ENCODE measurements at places on chromosomes 11 and 22.

DNA sequence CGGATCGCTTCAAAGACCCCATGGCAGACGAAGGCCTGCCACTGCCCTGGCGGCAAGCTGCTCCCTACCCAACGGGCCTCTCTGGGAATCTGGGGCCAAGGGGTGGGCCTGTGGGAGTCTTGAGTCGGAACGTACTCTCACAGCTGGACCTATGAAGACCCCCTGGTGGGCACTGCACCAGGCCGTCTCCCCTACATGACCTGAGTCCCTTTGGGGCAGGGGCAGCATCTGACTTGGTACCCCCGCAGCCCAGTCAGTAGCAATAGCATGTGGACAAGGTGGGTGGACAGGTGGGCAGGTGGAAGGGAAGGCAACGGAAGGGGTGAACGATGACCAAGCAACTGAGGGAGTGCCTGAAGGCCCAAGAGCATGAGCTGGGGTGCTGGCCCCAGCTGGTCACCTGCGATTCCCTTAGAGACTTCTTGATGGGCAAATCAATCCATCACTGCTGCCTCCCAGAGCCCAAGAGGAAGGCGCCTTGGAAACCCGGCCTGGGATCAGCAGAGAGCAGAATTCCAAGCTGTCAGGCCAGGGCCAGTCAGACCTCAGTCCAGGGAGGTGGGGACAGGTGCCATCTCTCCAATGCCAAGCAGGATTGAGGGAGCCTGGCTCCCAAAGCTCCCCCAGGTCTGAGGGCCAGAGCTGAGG, 35.3 kb downstream of the ARAP1 start:
- no peak for DNase-seq

DNA sequence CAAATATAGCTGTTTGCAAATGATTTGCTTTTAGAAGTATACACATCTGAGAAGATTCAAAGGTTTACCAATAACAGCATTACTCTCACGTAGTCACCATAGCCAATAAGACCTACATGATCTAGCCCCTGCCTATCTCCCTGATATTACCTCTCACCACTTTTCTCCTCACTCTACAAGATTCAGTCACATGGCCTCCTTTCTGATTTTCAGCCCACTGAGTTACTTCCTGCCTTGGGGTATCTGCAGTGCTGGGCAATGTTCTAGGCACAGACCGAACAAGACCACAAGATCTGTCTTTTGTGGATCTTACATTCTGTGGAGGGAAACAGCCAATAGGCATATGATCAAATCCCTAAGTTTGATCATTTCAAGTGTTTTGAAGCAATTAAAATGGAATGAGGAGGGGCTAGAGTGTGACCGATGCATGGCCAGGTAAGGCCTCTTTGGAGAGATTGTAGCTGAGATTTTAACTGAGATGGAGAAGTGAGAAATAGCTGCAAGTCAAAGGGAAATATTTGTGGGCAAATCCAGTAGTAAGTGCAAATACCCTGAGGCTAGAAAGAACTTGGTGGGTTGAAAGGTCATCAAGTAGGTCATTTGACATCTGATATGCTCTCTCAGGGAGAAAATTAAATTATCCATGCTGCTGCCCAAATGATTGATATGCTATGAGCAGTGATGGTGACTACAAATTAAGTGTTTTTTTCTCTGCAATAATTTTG, 43.1 kb downstream of the ARL14EP start:
- DNase-seq: no peak

DNA sequence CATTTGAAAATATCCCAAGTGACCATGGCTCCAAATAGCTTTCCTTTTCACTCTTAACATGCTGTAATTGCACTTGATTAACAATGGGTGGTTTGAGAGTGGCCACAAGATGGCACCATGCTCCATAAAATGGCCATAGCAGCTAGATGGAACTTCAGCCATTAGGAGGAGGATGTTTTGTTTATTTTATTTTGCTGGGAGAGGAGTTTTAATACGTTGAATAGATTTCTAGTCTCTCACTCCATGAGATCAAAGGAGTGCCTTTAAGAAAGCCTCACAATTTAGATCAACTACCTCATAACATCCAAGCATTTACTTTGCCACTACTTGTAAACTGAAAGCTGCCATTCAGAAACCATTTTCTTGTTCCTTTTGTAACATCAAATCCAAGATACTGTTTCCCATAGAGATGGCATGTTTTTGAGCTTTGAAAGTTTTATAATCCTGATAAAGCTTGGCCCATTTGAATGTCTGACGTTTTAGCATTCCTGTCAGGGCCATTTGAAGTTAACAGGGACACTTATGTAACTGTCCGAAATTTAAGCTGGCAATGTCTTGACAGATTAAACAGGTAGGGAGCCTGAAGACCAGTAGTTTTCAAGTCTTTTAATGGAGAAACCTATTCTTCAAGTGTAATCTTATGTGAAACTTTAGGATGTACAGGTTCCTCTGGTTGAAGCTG, 4.7 kb downstream of the FEN1 start:
- peak; percentile 83 for DNase-seq

GRCh38 chr11:119052163-119052814, 4.7 kb downstream of the HYOU1 start:
- no peak for DNase-seq

- no peak for DNase-seq
These were observed 370.1 kb downstream of the OPCML start for GRCh38 chr11:133162227-133162626.

GRCh38 chr11:120409655-120410054, 73.4 kb downstream of the ARHGEF12 start:
- DNase-seq: no peak

DNA sequence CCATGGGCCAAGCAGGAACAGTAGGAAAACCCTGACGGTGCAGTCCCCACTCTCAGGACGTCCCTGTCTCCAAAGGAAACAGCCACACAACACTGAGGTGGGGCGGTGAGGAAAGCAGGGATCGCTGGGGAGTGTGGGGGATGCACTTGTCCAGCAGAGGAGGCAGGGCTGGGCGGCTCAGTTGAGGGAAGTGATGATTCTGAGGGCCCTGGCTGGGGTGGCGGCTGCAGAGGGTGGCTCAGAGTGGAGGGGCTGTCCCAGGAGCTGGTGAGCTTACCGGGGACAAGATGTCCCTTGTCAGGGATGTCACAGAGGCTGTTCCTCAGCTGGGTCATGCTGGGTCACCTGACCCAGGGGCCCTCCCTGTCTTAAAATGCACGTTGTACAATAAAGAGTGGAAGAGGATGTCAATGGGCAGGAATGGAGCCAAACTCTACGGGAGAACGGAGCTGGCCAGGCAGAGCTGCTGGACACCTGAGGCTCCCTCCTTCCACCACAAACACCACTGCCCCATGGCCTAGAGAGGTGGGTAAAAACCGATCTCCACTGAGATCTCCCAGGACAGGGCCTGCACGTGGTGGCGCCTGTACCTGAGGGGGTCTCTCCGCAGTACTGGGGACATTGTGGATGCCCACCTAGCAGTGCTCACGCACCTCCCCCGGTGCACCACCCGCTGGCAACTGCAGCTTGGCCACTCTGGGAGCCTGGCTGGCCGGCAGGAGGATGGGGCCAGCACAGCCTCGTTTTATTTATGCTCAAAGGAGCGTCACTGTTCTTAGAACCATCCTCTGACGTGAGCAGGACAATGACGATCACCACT, 9.7 kb upstream of the EFCAB6 start:
- no peak for DNase-seq

- DNase-seq: no peak
These were observed 24.2 kb downstream of the C22orf31 start for GRCh38 chr22:29037340-29037932.

DNA sequence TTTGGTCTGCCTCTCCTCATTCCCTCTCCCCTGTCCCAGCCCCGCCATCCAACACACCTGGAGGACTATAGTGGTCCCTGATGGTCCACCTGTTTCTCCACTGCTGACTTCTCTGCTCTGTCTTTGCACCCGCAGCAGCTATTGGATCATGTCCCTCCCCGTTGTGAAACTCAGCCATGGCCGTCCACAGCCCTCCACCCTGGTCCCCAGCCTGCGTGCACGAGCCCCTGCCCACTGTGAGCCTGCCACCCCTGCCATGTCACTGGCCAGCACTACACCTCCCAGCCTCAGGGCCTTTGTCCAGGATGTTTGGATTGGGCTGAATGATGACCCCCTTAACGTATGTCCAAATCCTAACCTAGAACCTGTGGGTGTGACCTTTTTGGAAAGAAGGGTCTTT, 47.7 kb upstream of the SMIM38 start:
- DNase-seq: no peak

- DNase-seq: peak; percentile 97
These were observed at the start of gene RAB36 for GRCh38 chr22:23144932-23145877. TSS of gene RAB36 (plus strand) at chr22:23145477. CDS start at chr22:23146617, 1,140 bp downstream.

DNA sequence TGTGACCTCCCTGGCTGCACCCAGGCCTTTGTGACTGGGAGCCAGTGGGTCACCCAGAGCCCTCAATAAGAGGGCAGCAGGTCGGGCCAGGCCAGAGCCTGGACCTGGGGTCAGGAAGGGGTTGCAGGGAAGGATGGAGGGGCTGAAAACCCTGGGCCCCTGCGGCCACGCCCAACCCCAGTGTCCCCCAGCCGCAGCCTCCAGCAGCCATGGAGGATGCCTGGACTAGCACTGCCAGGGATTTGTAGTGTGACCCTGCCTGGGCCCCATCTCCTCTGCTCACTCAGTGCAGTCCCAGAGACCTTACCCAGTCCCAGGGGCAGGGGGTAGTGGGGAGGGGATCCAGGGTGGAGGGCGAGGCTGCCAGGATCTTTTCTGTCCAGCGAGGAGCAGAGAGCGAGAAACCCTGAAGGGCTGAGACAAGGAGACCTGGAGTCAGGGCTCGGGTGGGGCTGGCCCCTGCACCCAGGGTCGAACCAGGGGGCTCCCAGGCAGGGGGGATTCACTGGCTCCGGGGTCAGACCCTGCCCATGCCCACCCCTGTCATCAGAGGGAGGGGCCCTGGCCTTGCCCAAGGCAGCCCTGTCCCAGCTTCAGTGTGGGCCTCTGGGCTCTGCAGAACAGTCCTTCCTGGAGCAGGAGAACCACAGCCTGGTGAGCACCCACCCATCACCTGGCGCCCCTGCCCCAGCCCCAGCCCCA, 187.5 kb downstream of the IGLL1 start:
- no peak for DNase-seq

DNA sequence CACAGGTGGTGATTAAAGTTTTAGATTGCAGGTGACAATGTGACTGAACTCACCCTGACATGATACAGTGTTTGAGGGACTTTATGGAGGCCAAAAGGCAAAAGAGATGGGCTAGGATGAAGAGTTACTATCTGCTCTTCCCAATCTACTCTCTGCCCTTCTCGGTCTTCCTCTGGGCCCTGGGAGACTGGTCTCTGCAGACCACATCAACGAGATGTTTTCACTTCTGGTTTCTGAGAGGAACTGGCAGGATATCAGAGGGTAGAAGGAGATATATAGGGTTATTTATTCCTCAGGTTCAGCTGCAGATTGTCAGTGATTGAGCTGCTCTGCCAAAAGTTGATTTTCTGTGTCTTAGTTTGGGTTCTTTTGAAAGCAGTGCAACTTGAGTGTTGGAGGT, 32.4 kb upstream of the CD44 start:
- DNase-seq: no peak

DNA sequence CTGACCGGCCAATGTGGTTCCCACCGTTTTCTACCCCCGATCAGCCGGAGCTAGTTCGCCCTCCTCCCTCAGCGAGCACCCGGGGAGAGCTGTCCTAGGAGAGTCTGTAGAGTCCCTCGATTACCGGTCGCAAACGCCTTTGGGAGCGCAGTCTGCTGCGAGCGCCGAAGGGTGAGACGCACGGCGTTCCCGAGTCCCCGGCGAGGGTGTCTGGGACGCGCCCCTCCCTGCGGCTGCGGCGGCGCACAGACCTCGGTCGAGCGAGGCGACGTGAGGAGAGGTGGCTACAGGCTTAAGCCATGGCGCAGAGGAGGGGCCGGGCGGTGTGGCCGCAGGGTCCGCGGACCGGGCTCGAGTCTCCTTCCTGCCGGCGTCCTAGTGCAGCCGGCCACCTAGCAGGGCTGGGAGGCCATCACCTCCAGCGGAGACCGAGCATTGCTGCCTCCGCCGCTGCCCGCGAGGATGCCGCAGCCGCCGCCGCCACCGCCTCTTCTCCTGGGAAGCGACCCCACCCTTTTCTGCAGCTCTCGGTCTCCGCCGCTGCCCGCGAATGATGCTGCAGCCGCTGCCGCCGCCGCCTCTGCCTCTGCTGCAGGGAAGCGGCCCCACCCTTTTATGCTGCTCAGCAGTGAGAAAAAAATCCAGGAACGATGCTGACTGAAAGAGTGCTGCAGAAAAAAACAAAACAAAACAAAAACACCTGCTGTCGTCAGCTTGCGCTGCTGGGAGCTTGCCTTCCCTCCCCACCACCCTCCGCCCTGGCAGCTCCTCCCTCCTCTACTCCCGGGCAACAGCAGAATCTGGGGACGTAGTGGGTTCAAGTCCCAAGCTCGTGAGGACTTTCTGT, at the start of gene MAP6:
TSS of gene MAP6 (minus strand) at position 588 of the 847 bp plus-strand sequence. CDS start 669 bp downstream, outside the sequence.
- peak; percentile 9 for DNase-seq

GRCh38 chr11:113532697-113533424, 57.7 kb upstream of the DRD2 start:
- peak; percentile 47 for DNase-seq

- DNase-seq: no peak
These were observed 8.3 kb upstream of the MMP1 start for GRCh38 chr11:102806296-102806695.

- DNase-seq: no peak
These were observed 800.9 kb downstream of the BRD1 start for GRCh38 chr22:49026494-49027367.

- DNase-seq: no peak
These were observed 15.5 kb downstream of the GNAZ start for GRCh38 chr22:23085785-23086184.

DNA sequence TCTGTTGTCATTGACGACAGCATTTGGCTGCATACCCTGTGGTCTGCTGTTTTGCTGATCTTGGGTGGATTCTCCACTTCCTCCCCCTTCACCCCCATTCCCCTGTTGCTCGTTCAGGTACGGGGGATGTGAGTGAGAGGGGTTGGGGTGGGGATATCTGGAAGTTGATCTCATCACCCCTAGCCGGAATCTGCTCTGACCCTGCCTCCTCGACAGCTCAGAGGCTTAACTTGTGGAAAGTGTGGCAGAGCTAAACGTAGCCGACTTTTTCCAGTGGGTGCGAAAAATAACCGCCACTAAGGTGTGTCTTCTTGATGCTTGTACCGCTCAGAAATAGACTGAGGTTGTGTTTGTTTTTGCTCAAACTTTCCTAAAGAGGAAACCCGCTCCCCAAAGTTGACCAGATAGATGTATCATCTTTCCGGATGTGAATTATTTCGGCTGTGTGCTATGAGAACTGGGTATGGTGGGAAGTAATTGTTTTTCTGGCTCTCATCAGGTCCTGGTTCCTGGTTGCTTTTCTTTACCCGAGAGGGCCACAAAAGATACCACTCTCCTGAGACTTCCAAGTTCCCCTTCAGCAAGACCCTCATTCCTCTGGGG, 6.6 kb downstream of the ZBTB16 start:
- peak; percentile 45 for DNase-seq

DNA sequence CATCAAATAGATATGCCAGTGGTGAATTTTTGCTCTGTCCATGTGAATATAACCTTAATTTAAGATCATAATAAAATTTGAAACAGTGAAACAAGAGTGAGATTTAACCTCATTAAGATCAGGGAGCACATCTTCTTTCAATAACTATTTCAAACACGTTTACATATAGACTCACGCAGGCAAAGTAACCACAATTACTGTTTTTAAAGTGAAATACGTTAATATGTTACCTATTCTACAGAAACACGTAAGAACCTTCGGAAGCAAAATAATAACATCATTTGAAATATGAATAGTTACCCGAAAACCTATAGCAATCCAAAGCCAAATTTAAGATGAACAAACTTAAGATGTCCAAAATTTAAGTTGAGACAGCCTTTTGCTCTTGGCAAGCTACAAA, 136.2 kb upstream of the ZC3H12C start:
- DNase-seq: no peak
